Coronary artery (tissue), 2 donors: ENCODE measurements at places on chromosomes 3 and 15.

GRCh38 chr3:127903611-127904375 is 11.2 kb upstream of the KBTBD12 start:
- no peak for DNase-seq

GRCh38 chr15:39874890-39875549 is 45.0 kb downstream of the GPR176 start:
- DNase-seq, result no peak

- DNase-seq, result no peak
These were observed 83.8 kb downstream of the ADAM10 start for GRCh38 chr15:58665672-58666071.

GRCh38 chr15:96262097-96262496 is 68.4 kb upstream of the NR2F2 start:
- no peak for DNase-seq

DNA sequence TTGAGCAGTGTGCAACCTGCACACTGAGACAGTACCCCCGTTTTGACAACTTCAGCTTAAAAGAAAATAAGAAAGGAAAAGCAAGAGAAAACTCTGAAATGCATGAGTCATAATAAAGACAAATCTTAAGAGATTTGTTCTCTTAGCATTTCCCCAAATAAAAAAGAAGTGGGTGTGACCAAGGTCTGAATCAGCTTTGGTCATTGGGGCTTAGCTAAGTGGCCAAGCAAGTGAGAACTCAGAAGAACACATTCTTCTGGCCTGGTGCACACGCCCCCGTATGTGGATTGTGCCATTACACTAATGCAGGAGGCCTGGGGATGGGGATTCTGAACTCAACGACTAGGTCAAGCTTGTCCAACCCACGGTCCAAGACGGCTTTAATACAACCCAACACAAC is 56.9 kb upstream of the PDZRN3 start:
- DNase-seq, result no peak

DNA sequence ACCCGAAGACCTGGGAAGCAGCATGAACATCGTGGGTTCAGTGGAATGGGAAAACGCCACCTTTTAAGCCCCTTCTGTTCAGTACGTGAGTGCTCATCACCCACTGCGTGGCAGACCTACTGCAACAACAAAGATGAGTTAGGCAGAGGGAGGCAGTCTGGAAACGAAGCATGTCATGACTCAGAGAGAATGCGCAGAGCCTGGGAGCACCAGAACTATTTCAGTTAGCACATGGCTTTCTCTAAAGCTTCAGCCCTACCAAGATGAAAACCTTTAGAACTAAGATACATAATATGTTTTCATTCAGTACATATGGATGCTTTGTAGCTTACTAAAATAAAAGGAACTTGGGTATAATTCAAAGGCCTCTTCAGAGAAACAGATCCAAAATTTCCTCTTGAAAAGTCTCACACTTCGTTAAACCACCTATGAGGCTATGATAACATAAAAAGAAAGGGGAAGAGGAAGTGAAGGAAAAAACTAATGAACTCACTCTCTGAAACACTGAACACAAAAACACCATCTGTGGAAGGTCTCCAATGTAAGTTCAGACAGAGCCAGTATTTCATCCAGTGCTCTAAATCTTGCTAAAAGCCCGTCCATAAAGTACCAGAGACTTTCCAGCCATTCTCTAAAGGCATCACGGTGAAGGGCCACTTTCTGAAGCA is 140.1 kb downstream of the OCA2 start:
- no peak for DNase-seq

- DNase-seq, result no peak
These were observed 755.7 kb downstream of the MCTP2 start for GRCh38 chr15:94987085-94987484.

GRCh38 chr15:77985031-77985930 is 92.2 kb downstream of the TBC1D2B start:
- no peak for DNase-seq

DNA sequence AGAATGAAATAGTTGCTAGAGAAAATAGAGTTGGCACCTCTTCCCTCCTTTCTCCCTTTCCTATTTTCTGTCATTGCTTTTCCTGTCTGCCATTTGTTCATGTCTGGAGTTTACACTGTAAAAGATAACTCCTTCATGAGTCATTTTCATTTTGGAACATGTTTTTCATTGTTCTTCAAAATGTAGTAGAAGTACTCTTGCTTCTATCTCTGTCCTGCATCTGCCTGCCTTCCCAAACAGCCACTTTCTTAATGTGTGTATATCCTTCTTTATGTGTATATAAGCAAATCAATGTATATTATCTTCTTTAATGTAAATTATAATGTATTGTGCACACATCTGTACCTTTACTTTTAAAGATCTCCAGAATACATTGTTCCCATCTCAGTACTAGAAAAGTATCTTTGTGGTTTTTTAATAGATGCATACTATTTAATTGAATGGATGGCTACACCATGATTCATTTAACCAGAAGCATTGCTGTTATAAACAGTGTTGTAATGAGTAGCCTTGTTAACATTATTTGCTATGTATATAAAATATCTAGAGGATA is 41.1 kb downstream of the TSC22D2 start:
- DNase-seq, result no peak

DNA sequence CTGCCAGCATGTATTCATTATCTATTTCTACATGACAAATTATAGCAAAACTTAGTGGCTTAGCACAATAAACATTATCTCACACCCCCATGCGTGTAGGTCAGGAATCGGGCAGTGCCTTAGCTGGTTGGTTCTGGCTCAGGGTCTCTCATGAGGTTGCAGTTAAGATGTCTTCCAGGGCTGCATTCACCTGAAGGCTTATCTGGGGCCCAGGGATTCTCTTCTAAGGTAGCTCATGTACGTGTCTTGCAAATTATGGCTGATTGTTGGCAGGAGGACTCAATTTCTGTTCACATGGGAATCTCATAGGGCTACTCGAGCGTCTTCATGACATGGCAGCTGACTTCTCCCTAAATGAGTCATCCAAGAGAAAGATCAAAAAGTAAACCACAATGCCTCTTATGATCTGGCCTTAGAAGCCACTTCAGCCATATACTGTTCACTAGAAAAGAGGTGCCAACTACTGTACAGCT is 42.9 kb upstream of the TSC22D2 start:
- DNase-seq, result no peak

DNA sequence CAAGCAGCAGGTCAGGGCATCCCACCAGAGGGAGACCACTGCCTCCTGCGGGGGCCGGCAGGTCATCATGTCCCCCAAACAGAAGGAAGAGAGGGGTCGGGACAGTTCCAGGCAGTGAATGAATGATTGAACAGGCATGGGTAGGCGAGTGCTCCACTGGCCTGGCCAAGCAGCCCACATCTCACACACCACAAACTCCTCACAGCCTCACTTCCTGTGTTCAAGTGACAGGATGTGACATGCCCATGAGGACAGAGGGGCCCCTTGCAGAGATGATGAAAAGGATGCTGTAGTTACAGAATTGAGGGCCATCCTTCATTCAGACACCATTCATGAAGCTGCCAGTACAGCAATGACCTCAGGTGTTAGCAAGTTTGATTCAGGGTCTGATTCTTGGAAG is 3.7 kb downstream of the IQSEC1 start:
- DNase-seq, result no peak

DNA sequence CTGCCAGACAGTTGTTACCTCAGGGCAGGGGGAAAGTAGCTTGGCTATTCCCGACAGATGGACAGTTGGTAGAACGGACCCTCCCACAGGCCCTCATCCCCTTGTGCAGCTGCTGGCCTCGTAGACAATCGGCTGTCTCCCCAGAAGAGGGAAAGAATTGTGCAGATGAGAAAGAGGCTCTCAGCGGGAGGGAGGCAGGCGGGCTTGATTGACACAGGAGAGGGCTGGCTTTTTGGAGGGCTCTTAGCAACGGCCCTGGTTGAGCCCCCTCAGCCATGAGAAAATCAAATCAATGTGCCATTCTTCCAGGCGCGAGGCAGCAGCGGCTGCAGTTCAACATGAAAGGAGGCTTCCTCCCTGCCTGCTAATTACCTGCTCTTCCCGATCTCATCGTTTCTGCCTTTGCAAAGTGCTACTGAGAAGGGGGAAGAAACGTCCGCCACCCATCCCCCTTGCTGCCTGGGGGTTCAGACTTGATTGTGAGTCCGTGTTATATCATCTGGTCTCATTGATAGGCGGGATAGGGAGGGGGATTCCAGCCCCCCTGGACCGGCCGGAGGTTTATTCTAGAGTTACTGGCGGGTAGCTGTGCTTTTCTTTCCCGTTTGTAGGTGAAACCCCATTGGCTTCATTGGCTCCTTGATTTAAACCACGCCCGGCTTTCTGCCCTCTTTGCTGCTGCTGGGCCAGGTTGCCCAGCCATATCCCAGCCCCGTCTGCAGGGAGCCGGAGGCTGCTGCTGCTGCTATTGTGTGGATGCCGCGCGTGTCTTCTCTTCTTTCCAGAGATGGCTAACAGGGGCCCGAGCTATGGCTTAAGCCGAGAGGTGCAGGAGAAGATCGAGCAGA is at the start of gene TAGLN3:
TSS of gene TAGLN3 (plus strand) at position 287 of the 848 bp plus-strand sequence. CDS start at position 788, 501 bp downstream.
- no peak for DNase-seq

DNA sequence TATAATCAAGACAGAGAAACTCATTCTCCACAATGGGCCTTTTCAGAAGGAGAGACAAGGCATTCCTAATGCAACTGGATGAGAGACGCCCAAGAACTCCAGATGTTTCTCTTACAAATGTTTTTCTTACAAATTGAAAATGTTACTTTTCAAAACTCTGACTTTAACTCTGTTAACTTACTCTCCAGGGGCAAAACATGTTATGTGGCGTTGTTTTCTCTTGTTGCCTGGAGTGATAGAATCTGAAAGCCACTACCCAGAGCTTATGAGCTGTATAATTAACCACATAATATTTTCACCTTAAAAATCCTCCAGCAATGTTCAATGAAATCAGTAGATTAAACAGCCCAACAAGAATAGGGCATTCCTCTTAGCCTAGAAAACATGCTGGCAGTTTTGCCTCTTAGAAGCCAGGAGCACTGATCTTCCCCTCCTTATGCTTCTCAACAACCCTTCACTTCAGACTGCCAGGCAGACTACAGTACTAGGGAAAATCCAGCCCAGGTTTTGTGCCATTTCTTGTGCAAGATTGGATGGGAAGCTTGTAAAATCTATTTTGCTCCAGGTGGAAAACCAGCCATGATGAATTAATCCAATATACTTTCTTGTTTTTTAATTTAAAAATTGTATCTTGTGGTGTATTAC is 186.7 kb upstream of the GADL1 start:
- DNase-seq, result no peak

GRCh38 chr3:135792858-135793475 is 172.6 kb upstream of the PPP2R3A start:
- DNase-seq, result no peak

- no peak for DNase-seq
These were observed 18.3 kb upstream of the RFX7 start for GRCh38 chr15:56261854-56262509.

DNA sequence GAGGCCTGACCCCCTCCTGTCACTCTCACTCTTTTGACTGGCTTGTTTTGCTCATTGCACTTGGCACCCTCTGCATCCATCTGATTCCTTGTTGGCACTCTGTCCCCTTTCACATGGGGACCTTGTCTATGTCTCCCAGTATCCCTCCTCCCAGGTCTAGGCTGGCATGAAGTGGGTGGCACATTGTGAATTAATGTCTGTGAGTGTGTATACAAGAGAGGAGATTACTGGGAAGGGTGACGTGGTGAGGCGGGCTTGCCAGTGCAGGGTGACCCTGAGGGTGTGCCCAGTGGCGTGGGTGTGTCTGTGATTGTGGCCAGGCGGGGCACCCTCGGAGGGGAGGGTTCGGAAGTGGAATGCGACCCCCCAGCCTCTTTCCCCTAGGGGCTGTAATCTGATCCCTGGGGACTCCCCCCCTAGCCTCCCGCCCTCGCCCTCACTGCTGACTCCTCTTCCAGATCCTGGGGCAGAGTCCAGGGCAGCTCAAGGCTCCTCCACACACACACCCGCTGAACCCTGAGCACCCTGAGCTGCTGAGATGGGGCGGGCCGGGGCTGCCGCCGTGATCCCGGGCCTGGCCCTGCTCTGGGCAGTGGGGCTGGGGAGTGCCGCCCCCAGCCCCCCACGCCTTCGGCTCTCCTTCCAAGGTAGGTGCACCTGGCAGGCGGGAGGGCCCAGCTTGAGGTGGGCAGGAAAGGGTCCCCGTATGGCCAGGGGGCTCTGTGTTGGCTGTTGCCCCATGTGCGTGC is at the start of gene SEMA3B:
TSS of gene SEMA3B (plus strand) at position 445 of the 749 bp plus-strand sequence. CDS start at position 539, 94 bp downstream.
- peak; percentile 90 for DNase-seq

- no peak for DNase-seq
These were observed 108.5 kb downstream of the CYP19A1 start for GRCh38 chr15:51229907-51230330.

DNA sequence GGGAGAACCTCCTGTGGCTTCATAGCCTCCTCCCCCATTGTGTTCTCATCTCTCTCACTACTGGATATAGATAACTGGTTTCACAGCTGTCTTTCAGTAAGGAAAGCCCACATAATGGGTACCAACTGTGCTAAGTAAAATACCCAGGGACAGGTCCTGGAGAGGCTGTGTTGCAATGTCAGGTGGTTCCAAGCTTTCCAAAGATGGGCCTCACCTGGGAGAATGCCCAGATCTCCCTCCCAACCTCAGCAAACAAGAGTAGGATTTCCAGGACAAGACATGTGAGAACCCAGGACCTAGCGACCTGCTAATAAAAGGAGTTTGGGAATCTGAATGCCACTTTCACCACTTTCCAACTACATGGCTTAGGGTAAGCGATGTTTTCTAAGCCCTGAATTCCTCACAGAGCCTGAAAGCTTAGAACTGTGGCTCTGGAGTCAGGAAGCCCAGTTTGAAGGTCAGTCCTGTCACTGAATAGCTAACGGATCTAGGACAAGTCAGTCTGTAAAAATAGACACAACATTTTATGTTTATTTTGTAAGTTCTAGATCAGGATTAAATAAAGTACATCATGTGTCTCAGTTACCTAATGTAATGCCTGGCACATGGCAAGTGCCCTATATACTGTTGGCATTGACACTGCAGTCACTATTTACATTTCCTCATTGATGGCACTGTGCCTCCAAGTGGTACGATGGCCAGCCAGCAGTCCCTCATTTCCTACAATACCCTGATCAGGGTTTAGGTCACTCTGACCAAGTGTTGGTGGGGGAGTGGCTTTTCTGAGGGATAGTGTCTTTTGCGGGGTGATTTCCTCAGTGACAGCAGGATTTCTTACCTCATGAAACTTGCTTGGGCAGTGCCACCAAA is 11.9 kb downstream of the CERS3 start:
- DNase-seq, result no peak

- DNase-seq, result peak; percentile 75
These were observed 461 bp downstream of the XRN1 start for GRCh38 chr3:142447301-142447851.

DNA sequence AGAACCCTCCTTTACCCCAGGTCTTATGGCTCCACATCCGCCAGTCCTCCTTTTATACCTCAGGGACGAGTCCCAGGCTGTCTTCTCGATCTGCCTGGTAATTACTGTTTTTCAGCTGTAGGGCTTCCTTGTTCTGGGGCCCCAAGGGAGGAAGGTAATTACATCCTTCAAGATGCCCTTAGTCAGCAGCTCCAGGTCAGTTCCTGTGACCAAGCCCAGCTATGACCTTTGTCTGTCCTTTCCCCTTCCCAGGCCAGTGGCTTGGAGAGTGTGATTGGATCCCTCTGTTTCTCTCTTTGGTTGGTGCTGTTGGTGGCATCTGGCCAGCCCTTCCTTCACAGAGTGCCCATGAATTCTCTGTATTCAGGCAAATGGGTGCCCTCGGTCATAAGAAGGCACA is 92.6 kb downstream of the AAGAB start:
- DNase-seq, result no peak

- DNase-seq, result no peak
These were observed 21.3 kb downstream of the MEGF11 start for GRCh38 chr15:66232267-66232625.

- DNase-seq, result no peak
These were observed 63.9 kb upstream of the RGMA start for GRCh38 chr15:93152951-93153350.
